AG10803 (cell line): ENCODE measurements at places on chromosomes 16 and 17.
A peak's percentile ranks its signal among the peaks of the same experiment; 100 is the strongest.

DNA sequence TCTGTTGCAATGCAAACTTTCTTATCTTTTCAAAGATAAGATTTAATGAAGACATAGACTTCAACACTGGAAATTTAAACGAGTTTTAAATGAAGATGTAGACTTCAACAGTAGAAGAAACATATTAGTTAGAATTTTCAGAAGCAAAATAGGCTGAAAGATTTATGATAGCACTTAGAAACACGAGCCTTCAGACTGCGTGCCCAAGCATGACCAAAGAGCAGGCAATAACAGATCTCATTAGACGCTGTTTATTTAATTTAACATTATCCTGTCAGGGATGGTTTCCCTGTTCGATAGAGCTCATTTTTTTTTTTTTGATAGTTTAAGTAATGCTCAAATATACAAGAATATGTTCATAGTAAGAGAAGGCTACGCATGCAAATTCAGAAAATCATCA is 604.7 kb upstream of the SOX9 start:
- DNase-seq = no peak

- no peak for DNase-seq
Observed at GRCh38 chr17:9006175-9006767, 15.0 kb upstream of the NTN1 start.

- DNase-seq = no peak
Observed at GRCh38 chr17:77421630-77421972, 280.8 kb downstream of the SEC14L1 start.

DNA sequence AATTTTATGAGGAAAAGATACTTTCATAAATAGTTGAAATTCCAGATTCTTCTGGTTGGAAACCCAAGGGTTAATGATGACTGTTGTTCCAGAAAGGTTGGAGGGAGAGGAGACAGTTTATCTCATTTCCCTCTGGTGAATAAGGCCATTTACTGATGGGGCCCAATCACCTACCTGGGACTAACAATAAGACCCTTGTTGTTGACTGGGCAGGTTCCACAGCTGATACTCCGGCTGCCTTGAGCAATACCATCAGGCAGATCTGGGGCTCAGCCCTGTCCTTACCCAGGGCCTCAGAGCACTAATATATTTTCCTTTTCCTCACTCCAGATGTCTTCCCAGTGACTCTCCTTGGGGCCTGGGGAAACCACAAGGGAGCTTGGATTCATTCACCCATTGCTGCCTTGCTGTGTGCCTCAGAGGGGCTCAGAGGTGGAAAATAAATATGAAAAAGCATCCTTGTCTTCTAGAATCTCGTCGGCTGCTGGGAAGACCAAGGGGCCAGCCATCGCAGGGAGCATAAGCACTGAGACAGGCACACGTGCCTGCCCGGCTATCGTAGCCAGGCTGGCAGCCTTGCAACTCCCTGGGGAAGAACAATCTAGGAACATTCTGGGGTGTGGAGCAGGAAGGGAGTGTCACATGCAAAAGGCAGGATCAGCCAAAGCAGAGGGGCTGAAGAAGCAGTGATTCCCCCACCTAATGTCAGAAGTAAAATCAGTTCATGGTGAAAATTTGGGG is 54.4 kb downstream of the MPRIP start:
- peak; percentile 76 for DNase-seq

DNA sequence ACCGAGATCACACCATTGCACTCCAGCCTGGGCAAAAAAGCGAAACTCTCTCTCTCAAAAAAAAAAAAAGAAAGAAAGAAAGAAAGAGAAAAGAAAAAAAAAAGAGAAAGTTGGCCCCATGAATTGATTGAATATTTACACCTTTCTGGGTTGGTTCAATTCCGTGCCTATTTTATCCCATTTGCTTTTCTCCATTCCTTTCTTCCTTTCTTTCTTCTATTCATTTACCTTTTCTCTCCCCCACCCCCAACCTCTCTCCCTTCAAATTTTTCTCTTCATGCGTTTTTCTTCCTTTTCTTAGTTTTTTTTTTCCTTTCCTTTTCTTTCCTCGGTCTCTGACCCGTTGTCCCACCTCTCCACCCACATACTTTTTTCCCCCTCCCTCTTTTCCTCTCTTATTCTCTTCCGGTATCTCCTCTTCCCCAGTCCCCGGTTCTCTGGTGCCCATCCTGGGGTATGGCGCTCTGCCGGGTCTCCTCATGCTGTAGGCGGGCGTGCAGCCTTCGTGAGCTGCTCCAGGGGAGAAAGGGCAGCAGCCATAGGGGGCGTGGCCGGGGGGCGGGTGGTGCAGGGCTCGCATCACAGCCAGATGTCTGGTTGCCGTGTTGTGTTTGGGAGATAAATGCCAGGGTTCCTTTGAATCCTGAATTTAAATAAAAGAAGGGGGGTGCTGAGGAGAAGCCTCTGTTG is 5.3 kb upstream of the COL1A1 start:
- DNase-seq = peak; percentile 78

GRCh38 chr16:86316967-86317812 is 193.1 kb upstream of the FOXF1 start:
- no peak for DNase-seq

DNA sequence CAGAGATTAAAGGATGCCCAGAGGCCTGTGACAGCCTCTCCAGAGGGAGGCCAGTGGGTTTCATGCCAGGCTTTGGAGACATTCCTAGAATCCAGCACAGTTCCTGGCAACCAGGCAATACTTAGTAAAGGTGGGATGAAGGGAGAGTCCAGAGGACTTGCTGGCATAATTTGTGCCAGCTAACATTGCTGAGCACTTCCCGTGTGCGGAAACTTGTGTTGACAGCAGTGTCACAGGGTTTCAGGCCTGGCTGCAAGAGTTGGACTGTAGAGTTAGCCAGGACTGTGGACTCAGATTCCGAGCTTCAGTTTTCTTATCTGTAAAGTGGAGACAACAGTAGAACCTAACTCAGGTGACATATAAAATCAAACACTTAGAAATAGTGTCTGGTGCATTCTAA is 141.7 kb downstream of the SALL1 start:
- no peak for DNase-seq

DNA sequence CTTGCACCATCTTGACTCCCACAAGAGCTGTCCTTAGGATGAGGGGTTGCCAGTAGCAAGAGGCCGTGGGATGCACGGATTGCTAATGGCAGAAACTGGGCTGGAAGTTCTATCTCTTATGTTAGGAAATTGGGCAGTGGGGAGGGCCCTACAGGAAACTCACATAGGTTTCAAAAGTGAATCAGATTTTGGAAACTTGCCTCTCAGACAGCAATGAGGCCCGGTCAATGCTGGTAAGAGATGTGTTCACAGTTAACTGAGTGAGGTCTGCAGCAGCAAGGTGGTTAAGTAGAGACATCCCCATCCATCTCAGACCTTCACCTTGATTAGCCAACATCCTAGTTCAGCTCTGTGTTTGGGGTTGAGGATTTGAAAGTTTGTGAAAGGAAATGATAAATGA is 164.7 kb downstream of the ABCA8 start:
- DNase-seq = no peak

DNA sequence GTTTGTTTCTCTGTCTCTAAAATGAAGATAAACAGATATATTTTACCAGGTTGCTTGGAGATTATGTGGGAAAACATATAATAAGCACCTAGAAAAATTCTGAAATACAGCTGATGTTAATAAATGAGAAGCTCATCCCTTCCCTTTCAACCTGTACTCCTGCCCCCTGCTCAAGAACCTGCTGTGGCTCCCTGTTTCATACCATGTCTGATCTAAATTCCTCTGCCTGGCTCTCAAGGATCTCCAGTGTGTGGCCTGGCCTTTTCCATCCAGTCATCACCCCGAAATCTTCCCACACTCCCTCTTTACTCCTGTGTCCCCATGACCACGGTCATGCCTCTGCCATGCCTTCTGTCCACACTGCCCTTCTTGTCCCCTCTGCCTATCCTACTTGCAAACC is 19.4 kb upstream of the DLX4 start:
- no peak for DNase-seq

- no peak for DNase-seq
Observed at GRCh38 chr16:85968041-85968920, 69.3 kb downstream of the IRF8 start.

DNA sequence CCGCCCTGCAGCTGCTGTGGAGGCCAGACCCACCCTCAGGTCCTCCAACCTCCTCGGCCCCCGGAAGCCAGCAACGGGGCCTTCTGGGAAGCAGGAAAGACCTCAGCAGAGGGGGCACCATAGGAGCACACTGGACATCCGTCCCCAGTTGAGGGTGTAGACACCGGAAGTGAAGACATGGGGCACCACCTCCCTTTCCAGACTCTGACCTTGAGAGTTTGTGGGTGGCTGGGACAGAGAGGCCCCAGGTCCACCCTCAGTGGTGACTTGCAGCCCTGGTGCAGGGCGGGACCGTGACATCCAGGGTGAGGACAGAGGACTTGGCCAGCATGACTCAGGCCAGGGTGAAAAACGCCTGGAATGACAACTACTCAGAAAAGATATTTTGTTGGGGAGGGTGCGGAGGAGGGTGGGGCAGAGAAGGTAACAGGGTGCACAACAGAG is 19.9 kb downstream of the CEP295NL start:
- DNase-seq = peak; percentile 95

DNA sequence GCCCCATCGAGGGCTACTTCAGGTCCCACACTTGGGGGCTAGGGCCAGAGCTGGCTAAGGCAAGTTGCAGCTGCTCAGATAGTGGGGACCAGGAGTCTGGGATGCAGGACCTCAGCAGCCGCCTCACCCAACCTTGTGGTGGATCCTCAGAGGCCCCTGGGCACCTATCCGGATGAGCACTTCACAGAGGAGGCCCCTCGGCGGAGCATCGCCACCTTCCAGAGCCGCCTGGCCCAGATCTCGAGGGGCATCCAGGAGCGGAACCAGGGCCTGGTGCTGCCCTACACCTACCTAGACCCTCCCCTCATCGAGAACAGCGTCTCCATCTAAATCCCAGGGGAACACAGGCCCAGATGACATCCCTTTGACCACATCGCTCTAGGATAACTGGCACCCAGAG is 9.4 kb downstream of the ALOX15B start:
- DNase-seq = no peak

DNA sequence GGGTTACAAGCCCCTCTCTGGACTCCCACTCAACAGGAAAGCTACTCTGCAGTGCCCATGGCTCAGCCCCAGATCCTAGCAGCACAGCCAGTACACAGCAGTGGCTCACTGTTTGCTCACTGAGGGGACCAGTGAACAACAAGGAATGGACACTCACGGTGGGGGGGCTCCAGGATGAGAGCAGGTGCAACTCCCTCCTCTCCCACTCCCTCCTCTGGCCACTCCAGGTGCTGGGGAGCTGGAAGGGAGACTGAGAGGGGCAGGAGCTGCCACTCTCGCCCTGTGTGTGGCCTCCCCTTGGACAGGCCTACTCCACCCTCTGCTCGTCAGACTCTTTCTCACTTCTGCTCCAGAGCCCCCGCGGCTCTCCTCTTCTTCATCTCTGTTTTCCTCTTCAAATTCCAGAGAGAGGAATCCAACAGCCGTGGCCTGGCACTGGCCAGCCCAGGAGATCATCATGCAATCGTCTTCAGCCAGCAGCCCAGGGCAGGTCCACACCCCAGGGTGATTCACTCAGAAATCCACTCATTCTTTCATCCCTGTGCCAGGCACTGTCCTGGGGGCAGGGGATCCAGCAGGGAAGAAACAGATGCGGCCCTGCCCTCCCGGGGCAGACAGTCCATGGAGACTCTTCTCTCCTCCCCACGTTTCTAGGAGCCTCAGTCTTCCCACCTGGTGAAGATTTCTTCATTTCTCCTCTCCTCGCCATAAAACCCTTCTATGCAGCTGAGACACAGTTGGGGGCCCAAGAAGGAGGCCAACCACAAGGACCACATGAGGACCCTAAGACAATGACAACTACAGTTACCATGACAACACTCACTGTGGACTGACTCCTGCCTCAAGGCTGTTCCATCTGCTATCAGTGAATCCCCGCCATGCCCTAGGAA is 30.7 kb downstream of the CFAP20 start:
- DNase-seq = peak; percentile 67

DNA sequence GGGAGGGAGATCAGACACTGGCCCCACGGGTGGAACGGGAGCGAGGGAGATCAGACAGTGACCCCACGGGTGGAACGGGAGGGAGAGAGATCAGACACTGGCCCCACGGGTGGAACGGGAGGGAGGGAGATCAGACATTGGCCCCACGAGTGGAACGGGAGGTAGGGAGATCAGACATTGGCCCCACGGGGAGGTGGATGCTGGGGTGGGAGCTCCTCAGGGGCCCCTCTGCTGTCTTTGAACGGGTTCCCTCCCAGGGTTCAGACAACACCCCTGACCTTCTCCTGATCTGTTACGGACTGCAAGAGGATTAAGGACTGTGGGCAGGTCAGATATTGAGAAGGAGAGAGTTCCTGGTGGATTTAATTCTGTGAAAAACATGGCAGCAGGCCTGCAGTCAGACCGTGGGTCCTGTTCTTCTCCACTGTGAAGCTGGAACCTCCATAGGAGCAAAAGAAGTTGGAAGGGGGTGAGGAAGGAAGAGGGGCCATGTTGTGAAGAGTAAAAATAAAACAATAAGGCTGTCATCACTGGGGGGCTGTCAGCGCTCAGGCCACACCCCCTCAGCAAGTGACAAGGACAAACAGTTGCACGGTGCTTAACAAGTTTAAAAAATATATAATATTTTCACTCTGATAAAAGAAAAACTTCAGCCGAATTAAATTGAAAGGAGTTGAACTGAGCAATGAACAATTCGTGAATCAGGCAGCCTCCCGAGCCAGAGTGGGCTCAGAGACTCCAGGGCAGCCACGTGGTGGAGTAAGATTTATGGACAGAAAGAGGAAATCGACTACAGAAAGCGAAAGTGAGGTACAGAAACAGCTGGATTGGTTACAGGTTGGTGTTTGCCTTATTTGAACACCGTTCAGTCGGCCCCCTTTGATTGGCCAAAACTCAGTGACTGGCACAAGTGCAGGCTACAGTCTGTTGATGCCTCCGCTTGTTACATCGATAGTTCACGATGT is 348.7 kb upstream of the TNRC6C start:
- DNase-seq = peak; percentile 20

DNA sequence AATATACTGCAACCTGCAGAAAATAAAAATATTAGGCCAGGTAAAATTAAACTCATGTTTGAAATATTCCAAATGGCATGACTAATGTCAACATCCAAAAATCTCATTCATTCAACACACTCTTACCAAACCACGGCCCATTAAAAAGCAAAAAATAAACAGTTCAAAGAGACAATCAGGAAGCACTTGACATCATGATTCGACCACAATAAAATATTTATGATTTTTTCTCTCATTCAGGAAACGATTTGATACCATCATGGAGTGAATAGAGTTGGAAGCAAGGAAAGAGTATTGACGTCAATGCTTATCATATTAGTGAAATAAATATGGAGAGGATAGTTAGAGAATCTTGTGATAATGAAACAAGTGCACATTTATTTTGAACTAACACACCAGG is 354.1 kb downstream of the KCNJ2 start:
- no peak for DNase-seq

DNA sequence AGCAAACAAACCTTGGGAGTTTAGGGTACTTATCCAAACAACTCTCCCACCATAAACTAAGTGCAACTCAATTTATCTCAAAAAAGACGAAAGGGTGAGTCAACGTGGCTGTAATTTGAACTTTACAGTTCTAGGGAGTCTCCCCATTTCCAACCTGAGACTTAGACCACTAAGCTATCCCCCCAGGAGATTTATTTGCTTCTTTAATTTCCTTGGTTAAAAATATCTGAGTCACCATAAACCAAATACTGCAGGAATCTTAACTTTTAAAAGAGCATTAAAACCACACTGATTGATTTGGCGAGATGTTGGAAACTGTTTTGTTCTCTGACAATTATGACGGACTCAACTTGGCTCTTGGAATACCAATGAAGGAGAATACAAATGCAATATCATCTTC is 299.3 kb upstream of the SOX9 start:
- DNase-seq = no peak

GRCh38 chr17:48583708-48584222 is 5.6 kb upstream of the HOXB4 start:
- no peak for DNase-seq

- DNase-seq = no peak
Observed at GRCh38 chr16:73170612-73171038, 122.7 kb upstream of the ZFHX3 start.
